Fibroblast of pulmonary artery (primary cell): ENCODE measurements at places on chromosomes 2 and 18.

- DNase-seq: no peak
Measured at GRCh38 chr2:137031731-137032130, 266.4 kb downstream of the THSD7B start.

DNA sequence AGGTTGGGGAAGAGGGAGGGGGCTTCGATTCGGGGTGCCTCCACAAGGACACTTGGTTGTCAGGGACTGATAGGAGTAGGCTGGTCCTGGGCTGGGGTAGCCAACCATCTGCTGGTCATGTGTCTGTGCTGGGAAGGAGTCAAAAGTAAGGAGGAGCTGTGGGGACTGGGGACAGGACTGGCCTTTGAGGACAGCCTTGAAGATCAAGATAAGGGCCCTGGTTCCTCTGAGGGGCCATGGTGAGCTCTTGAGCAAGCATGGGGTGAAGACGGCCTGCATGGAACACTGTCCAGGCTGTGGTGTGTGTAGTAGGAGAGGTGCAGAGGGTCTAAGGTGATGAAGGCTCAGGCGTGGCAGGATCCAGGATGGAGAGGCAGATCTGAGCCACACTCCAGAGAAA is 1.7 kb downstream of the CYP27A1 start:
- DNase-seq: no peak

- no peak for DNase-seq
Measured at GRCh38 chr2:37795938-37796337, 124.5 kb upstream of the CDC42EP3 start.

GRCh38 chr2:10413991-10414451 is 34.1 kb downstream of the ODC1 start:
- no peak for DNase-seq

GRCh38 chr2:171847627-171848026 is 46.4 kb downstream of the SLC25A12 start:
- DNase-seq: no peak

DNA sequence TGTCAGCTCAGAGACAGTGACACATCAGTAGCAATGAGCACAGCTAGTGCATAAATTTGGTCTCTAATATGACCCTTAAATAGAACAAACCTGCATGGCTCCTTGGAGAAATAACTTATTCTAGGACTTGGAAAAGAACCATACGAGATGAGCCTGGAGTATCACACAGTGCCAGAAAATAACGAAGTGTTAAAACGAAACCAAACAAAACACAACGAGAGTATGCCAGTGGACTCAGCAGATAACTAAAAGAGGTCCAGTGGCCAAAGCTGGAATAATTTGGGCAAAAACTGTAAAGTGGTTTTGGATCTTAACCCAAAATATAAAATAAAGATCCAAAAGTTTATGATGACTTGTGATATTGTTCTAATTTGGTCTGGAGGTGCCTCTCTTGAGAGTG is 1599.0 kb upstream of the LRRTM1 start:
- no peak for DNase-seq

GRCh38 chr2:24451805-24452501 is 39.1 kb upstream of the NCOA1 start:
- DNase-seq: no peak

DNA sequence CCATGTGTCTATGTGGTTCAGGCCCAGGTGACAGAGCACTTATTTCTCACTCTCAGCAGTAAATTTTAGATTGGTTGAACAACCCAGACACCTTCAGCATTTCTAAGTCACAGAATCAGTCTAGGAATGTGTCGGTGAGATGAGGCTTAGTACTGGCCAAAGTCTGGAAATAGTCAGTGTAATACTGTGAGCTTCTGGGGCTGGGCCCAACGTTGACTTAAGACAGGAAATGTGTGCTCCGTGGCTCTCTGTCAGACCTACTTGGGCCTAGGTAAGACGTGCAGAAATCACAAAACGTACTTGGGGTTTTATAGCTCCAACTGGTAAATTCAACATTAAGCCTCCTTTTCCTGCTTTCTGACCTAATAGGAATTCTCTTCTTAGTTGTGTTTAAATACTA is 160.3 kb upstream of the COL3A1 start:
- DNase-seq: no peak

GRCh38 chr2:239399433-239399920 is 1.3 kb downstream of the HDAC4 start:
- peak; percentile 10 for DNase-seq

- DNase-seq: no peak
Measured at GRCh38 chr2:60853531-60853930, 27.8 kb upstream of the REL start.

DNA sequence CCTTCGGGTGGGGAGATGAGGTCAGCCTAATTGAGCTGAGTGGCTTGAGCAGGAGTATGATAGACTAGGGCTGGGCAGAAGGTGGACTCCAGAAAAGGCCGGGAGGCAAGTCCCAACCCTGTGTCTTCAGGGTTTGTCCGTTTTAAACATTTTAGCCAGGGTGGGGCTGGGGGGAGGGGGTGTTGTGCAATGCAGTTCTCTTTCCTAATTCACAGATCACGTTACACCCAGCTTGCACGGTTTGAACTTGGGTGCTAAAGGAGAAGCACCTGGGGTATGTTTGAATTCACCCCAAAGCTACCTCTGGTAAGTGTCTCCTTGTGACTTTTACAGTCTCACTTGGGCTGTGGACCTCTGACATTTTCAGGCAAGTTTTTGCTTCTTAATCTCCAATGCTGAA is 233.3 kb downstream of the AGAP1 start:
- DNase-seq: no peak

GRCh38 chr2:5121121-5121520 is 571.1 kb upstream of the SOX11 start:
- DNase-seq: no peak

DNA sequence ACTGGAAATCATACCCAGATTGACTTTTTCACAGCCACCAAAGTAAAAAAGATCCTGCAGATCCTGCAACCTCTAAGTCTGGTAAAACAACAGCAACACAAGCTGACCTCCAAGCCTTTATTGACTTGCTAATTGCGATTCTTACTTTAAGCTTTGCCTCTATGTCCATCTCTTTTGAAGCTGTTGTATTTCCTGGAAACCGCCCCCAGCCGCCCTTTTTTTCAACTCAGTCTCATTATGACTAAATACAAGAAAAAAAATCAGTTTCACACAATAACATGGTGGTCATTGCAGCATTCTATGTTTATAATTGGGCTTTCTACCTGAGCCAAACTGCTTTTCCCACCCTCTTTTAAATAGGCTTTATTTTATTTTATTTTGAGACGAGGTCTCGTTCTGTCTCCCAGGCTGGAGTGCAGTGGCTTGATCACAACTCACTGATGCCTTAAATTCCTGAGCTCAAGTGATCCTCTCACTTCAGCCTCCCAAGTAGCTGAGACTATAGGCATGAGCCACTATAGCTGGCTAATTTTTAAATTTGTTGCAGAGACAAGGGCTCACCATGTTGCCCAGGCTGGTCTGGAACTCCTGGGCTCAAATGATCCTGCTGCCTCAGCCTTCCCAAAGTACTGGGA is 76.2 kb downstream of the MOGAT1 start:
- DNase-seq: no peak

DNA sequence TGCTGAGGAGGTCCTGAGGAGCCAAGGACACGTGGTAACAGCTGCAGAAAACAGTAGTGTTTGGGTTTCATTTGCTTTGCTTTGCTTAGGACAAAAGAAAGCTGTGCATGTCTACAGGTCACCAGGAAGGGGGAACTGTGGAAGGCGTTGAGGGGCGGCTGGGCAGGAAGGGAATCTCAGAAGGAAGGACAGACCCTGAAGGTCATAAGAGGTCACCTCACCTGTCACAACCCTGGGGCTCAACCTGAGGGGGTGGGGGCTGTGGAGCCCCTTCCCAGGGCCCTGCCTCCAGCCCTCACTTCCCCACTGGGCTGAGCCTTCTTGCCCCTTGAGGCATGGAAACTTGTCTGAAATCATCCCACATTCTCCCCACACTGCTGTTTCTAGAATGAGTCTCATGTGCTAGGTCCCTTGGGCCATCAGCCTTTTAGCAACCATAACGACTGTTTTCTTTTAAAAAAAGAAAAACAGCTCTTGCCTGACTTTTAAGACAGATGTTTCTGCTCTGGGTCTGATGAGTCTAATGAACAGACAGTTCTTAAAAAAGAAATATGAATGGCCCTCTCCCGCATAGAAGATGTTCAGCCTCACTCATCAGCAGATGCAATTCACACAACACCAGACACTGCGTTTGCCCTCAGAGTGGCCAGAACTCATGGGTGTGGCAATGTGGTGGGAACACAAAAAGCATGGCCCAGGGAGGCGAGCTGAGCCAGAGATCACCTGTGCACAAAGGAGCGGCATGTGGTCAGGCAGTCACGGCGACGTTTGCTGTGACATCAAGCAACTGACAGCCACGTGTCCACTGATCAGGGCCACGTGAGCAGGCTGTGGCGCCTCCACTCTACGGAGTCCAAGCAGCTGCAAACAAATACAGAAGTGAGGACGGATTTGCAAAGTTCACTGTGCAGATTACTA is 84.0 kb downstream of the SEPTIN10 start:
- no peak for DNase-seq

GRCh38 chr18:79680100-79680879 is 687 bp downstream of the CTDP1 start:
- DNase-seq: peak; percentile 60

- no peak for DNase-seq
Measured at GRCh38 chr18:9612977-9613376, 1.4 kb downstream of the PPP4R1 start.

- DNase-seq: peak; percentile 51
Measured at GRCh38 chr2:145350011-145350410, 830.1 kb upstream of the ZEB2 start.

GRCh38 chr18:47209171-47209570 is 33.0 kb upstream of the IER3IP1 start:
- DNase-seq: no peak

DNA sequence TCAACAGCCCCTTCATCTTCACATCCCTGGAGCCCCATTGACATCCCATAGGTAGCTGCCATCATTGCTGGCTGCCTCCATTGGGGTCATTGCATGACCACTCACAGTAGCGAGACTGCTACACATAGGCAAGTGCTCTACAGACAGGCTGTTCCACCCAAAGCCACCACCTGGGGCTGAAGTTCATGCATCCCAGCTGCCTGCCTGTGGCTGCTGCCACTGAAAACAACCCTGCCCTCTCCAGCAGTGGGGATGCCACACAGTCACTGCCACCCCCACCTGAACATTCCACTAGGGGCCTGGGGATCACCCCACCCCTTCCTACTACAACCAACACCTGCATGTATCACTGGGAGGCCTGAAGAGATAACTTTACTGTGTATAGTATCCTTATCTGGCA is 59.5 kb upstream of the CTAGE1 start:
- DNase-seq: no peak

GRCh38 chr18:12234451-12235190 is 19.5 kb upstream of the CIDEA start:
- DNase-seq: no peak

GRCh38 chr2:157787364-157787938 is 88.7 kb downstream of the ACVR1 start:
- DNase-seq: no peak

- peak; percentile 92 for DNase-seq
Measured at GRCh38 chr2:45993476-45993991, 303.7 kb upstream of the EPAS1 start.

- DNase-seq: no peak
Measured at GRCh38 chr2:55165626-55166025, 66.5 kb downstream of the CLHC1 start.

DNA sequence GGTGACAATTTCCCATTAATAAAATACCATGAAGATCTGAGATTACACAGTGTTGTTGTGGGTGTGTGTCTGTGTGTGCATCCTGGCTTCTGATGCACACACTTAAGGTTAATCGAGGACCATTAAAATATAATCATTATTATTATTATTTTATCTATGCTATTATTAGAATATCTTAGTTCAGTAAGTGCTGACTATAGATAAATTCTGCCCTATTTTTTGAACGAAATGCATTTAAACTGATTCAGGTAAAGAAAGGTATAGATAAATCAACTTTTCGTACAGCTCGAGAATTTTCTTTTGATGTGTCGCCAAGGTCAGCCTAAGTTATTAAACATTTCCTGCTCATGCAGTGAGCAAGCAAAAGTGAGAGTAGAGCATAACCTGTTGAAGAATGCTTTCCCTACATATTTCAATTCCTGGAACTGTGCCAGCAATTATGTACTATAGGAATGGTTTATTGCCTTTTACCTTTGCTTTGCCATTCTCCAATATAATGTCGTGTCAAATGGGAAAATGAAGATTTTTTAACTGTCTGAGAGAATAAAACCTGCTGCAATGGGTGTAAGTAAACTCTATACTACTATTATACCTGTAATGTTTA is 25.8 kb downstream of the KCNJ3 start:
- no peak for DNase-seq

GRCh38 chr18:22221350-22221749 is 52.0 kb downstream of the GATA6 start:
- DNase-seq: no peak

DNA sequence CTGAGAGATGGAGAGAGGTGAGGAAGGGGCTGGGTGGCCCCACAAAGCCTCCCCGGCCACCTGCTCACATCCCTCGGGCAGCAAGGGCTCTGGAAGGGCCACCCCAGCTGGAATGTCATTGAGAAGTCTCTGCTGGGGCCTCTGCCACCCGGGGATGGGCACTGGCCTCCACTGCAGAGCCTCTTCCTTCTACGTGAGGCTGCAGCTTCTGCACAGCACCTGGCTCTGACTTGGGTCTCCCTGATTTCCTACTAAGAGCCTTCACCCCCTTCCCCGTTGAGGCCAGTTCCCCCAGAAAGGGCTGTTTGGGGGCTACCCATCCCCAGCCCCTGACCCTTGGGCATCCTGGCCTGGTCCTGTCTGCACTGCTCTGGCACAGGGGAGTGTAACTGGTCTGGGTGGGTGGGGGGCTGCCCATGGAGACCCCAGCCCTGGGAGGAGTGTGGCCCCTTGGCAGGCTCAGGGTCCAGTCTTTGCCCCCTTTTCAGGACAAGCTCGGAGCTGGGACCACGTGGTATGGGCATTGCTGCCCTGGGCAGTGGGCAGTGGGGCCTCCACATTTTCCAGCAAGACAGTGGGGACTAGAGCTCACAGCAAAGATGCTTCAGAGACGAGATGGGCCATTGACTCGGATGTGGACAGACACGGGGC is 5.6 kb downstream of the PDCD1 start:
- no peak for DNase-seq

- DNase-seq: no peak
Measured at GRCh38 chr2:37268111-37268510, 36.7 kb downstream of the NDUFAF7 start.

DNA sequence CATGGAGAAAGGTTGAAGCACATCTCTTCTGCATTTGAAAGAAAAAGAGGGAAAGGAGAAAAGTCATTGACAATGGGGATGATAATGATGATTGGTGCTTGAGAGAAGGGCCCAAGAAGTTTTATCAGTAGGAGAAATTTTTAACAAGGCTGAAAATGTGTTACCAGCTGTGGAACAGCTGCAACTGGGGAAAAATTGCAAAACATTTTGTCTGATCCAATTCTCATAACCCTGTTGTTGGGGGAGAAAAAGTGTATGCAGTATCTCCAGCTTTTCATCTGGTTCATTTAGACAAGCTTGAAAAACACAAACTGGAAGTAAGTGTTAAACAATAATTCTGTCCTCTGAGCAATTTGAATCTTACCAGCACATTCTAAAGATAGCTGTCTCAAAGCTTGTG is 92.7 kb downstream of the CSRNP3 start:
- DNase-seq: no peak

GRCh38 chr2:240217431-240218301 is 77.2 kb upstream of the OTOS start:
- DNase-seq: no peak
